ENCODE measurements at places on chromosomes 2 and 18. TPM values are rescaled to one million over a fixed set of nuclear protein-coding genes. Genes with fewer than 3 reads are reported as not detected.

The CDH2 gene
- total RNA-seq: 196 TPM

The C2orf81 gene
- 4.3 TPM for total RNA-seq

The SIGLEC15 gene
- 41.1 TPM for total RNA-seq

The EFHD1 gene
- 6.5 TPM for total RNA-seq

The ASB3 gene
- 17.3 TPM for total RNA-seq

The SH3RF3 gene
- total RNA-seq: 11.3 TPM

The SLC9A2 gene
- total RNA-seq: 3.4 TPM

The PROC gene
- total RNA-seq: 2.9 TPM

- no peak for DNase-seq
These were observed 385.7 kb downstream of the MBD2 start for GRCh38 chr18:53838746-53839145.

DNA sequence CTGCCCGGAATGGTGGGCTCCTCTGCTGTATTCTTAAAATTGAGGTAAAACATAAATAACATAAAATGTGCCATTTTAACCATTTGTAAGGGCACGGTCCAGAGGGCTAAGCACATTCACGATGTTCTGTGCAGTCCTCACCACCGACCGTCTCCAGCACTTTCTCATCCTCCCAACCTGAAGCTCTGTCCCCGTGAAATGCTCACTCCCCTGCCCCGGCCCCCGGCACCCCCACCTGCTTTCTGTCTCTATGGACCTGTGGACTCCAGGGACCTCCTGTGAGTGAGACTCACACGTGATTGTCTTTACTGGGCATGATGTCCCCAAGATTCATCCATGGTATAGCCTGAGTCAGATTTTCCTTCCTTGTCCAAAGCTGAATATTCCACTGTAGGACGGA lies 38.7 kb upstream of the CTDP1 start:
- no peak for DNase-seq

DNA sequence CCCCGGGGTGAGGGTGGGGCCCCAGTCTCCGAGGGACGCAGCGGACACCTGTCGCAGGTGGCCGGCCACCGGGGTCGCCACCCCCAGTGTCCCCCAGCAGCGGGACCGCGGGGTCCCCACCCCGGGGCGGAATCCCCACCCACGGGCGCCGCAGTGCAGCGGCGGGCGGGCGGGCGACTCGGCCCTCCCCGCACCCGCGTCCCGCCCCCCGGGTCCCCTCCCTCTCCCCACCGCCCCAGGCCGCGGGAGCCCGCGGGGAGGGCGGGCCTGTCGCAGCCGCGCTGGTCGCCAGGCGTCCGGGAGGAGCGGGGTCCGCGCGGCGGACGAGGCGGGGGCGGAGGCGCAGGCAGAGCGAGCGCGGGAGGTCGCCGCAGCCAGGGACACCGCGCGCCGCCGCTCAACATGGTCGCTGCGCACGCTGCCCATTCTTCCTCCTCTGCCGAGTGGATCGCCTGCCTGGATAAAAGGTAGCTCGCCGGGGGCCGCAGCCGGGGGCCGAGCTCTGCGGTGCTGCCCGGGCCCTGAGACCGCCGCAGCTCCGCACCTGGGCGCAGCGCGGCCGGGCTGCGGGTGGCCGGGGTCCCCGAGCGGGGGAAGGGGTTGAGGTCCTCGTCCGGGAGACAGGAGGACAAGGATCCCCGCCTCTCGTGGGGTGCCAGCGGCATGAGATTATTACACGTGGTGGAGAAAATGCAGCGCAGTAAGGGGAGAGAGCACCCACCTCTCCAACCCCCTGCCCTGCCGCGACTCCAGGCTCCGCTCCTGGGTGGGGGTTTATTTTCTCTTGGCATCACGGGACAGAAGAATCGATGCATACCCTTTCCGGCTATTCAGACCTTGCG lies at the start of gene RAPGEF4:
TSS of gene RAPGEF4 (plus strand) at position 264 of the 842 bp plus-strand sequence. CDS start at position 403, 139 bp downstream.
- no peak for DNase-seq

- no peak for DNase-seq
These were observed 1022.4 kb downstream of the TMEM182 start for GRCh38 chr2:103784261-103784660.

- DNase-seq: no peak
These were observed 132.7 kb upstream of the NT5C1B start for GRCh38 chr2:18722101-18722500.

GRCh38 chr18:75364512-75365253 lies 62.8 kb downstream of the SMIM21 start:
- no peak for DNase-seq

- no peak for DNase-seq
These were observed 59.9 kb upstream of the DNER start for GRCh38 chr2:229774237-229774636.

GRCh38 chr18:73979742-73980141 lies 167.9 kb downstream of the FBXO15 start:
- no peak for DNase-seq

DNA sequence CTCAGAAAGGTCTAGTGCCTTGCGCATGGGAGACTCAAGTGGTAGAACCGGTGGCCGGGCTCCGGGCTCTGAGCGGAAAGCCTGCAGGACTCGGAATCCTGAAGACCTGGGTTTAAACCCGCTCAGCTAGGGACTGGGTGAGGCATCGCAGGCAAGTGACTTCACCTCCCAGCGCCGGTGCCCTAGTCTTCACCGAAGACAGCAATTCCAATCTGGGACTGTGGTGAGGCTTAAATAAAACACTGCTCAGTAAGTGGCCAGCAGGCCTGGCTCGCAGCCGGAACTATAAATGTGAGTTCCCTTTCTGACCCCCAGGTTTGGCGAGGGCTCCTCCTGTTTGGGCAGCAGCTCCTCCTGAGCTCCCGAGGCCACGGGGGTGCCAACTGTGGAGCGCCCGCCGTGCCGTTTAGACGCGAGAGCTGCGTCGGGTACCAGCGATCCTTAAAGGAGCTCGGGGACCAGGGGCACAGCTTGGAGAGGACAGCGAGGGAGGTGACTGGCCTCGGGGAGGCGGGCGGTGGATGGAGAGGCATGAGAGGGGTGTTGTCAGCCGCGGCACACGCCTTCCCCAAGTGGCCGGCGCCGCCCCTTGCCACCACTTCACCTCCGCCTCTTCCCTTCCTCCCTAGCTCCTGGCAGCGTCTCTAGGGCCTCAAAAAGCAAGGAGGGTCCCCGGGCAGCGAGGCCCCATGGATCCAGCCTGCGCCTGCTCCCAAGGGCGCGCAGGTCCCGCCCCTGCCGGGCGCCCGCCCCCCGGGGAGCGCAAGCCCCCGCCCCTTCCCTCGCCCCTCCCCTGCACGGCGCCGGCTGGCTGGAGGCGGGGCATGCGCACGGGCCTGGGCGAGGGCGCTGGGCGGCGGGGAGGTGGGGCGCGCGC lies 757 bp upstream of the MTCL1 start:
- DNase-seq: no peak

- no peak for DNase-seq
These were observed 31.1 kb upstream of the FAM237A start for GRCh38 chr2:206611191-206611590.

DNA sequence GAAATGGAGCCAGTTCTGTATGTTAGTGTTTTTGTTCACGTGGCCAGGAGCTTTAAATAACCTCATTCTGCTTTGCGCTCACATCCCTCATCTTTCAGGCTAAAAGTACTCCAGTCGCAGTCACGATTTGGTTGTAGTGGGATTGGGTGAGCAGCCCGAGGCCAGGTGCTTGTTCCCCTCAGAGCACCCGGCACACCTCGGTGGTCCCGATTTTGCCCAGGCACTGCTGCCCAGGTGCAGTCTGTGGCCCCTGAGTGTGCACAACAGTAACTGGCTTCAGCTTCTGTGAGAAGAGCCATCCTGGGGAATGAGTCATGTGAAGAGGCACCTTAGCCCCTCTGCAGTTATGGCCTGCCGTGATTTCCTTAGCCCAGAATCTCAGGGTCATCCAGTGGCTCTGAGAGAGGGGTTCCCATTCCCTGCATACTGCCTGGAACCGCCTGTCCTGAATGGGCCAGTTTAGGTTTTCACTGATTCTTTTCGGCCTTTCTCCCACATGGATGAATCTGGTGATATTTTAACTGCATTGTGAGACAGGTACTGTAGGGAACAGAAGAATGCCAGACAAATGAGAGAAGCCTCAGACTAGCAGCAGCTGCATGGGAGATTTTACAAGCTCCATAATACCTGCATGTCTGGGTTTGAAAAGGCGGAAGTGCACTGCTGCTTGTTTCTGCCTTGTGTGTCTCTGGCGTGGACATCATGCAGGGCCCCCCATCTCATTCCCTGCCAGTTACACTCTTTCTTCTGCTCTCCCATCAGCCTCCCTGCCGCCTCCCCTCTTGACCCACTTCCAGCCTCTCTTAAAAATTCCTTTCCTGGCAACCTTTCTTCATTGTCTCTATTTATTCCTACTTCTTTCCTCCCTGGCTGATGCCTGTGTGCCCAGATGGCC lies 33.5 kb downstream of the IMPA2 start:
- no peak for DNase-seq

DNA sequence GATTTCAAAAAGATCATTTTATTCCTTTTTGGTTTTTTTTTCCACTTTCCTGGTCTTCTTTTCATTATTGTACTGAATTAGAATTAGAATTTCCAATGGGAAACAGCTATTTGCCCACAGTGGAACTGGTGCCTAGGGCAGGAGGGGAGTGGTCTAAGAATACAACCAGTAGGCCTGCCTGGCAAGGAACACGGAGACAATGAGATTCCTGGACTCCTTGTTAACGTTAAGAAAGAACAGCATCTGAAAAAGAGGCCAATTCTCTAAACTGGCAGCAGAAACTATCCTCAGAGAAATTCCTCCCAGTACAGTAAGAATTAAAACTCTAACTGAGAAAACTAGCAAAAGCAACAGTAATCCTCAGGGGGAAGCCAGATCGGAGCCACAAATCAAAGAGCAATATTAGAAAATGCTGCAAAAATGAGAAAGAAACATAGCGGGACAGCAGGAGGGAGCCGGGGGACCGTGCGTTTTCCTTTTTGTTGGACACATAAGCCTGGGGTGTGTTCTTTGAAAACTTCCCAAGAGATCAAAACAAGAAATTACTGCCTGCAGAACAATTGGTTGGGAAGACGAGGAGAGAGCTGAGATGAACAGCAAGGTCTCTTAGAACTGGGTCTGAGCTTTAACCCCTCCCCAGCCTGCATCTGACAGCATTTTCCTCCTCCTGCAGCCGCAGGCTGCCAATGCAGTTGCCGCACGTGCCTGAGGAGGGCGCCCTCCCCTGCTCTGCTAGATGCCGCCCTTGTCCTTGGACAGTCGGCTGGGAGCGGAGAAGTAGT lies 776.0 kb downstream of the TSN start:
- DNase-seq: no peak

DNA sequence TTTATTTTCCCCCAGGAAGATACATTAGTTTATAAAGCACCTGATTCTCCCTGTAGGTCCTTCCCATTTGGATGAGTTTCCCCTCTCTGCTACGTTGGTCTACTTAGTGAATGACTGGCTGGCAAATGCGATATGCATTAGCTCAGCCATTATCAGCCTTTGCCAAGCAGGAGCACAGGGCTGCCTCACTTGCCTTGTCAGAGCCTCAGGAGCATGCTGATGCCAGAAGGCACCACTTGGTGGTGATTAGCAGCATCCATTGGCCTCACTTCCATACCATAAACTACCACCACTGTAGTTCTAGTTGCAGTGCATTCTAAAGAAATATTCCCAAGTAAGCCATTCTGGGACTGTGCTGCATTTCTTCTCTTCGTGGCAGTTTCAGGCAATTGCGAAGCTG lies 442.8 kb upstream of the CHST9 start:
- DNase-seq: no peak

DNA sequence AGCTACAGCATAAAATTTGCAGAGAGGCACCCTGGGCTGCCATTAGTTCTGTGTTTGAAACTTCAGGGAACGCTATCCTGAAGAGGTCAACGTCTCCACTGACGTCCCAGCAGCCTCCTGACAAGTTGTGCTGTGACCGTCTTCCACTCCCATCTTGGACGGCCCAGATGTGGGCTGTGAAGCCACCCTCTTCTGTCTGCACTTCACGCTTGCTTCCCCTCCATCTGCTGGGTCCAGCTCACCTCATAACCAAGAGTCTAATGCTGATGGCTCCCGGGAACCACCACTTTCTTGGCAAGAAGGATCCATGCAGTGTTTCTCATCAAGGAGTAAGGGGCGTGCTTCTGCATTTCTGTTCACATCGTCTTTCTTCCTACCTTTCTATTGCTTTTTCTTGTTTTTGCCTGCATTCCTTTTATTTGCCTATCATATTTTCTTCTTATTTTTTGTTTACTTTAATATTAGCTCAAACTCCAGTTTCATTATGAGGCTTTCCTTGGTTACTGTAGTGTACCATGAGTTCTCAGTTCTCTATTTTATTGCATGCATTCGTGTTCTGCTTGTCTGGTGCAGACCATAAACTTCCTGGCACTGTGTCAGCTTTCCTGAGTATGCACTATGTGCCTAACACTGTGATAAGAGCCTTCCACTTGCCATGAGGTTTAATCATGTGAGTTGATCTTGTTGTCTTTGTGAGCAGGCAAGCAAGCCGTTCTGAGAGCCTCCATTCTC lies 631.8 kb upstream of the RAB6C start:
- DNase-seq: no peak

- no peak for DNase-seq
These were observed 4.9 kb downstream of the PAX3 start for GRCh38 chr2:222293660-222294630.

DNA sequence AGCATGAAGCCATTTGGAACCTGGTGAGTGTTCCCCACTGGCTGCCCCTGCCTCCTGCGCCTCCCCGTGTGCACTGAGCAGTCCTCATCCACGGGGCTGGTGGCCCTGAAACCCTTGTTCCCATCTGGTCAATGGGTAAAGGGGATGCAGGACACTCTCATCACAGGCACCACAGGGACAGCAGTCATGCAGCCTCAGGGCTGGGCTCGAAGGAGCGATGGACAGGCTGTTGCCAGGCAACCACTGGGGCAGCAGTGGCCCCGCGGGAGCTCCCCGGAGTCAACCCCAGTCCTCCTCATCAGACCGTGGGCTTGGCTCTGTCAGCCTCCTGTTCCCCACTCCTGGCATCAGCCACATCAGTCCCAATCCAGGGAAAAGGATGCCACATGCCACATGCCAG lies 509.5 kb downstream of the EIPR1 start:
- no peak for DNase-seq

DNA sequence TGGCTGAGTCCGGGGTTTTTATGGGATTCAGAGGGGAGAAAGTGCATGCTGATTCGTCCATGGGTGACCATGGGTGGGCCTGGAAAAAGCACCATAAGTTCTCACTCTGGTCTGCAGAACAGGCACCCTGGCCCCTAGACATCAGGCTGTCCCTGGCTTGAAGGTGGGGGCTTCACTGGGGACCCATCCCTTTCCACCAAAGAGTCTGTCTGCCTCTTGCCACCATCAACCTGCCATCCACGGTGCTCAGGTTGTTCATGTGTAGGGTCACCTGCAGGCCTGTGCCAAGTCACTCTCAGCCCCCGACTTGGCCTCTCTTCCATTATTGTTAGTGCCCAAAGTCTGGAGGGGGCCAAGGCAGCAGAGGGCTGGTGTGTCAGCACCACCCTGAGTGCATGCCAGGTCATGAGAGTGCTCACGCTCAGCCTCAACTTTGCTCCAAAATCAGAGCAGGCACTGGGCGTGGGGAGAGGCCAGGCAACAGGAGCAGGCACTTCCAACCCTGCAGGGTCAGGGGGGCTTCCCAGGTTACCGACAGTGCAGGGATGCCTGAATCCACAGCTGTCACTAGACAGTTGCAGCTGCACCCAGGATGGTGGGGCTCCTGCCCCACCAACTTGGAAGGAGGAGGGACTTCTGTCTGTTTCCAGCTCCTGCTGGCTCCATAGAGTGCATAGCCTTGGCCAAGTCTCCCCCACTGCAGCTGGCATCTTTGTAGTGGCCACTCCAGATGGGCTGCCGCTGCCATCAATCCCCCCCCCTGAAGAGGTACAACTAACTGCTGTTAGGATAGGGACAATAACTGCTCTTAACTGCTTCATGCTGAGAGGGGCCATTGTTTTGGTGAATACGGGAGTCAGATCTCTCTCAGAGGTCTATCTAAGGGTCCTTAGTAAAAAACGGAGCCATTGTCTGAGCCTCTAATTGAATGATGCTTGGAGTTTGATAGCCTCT lies 209.3 kb downstream of the AKAIN1 start:
- DNase-seq: no peak

Measured in kidney epithelial cell (primary cell).